ENCODE measurements at places on chromosomes 2 and 18.
A peak's percentile ranks its signal among the peaks of the same experiment; 100 is the strongest.

DNA sequence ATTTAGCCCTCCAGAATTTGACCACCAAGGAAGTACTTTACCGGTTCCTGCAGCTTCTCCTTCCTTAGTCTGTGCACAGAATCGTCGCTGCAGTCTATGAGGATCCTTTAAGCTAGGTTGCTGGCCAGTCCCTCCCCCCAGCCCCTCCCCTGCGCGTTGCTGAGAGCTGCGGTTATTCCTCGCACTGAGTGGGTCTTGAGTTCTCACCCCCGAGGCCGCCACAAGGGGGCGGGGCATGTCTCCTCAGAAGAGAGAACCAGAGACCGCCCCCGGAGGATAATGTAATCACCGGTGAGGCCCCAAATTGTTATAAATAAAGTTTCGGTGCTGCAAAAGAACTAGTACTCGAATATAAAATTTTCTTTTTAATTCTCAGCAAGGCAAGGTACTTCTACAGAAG, 1184.9 kb upstream of the CDH2 start:
- DNase-seq, result no peak

- no peak for DNase-seq
Observed at GRCh38 chr2:12498704-12499103, 218.0 kb upstream of the TRIB2 start.

- DNase-seq, result no peak
Observed at GRCh38 chr2:205232086-205232485, 450.2 kb upstream of the NRP2 start.

- DNase-seq, result peak; percentile 87
Observed at GRCh38 chr2:220394433-220394832, 767.0 kb downstream of the SLC4A3 start.

- no peak for DNase-seq
Observed at GRCh38 chr2:239608723-239609122, 207.9 kb upstream of the HDAC4 start.

DNA sequence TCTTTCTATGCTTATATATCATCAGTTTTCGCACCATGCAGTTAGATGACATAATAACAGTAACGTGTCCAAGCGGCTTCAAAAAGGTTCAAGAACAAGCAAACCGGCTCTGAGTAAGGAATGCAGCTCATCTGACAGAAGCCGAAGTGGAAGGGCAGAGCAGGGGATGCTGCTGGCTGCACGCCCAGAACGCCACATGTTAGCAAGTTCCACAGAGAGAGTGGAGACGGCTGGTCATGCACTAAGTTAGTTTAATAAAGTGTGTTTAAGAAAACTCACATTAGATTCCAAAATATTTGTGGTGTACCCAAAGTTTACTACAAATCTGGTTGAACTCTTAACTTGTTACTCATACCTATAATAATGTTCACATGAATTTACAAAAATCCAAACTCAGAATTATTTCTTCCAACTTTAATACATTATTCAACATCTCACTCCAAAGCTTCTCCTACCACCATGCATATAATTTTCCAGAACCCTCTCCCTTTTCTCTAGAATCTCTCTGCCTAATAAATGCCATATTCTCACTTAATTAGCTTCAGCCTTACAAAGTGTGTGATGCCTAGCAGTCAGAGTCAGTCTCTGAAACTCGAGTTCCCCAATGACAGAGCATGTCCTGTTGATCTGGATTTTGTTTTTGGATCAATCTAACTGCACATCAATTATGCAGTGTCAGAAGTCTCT, 170.0 kb downstream of the DNAH7 start:
- peak; percentile 97 for DNase-seq

DNA sequence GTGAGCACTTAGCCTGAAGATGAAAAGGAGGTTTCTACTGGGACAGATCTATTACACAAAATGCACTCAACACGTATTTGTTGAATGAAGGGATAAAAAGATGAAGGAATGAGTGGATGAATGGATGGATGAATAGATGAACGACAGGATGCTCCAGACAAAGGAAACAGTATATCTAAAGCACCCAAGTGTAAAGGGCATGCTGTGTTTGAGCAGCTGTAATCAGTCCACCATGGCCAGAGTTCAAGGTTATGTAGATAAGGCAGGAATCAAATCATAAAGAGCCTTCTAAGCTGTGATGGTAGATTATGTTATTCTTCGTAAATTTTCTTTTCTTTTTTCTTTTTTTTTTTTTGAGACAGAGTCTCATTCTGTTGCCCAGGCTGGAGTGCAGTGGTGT, 213.8 kb upstream of the FBXO11 start:
- no peak for DNase-seq

DNA sequence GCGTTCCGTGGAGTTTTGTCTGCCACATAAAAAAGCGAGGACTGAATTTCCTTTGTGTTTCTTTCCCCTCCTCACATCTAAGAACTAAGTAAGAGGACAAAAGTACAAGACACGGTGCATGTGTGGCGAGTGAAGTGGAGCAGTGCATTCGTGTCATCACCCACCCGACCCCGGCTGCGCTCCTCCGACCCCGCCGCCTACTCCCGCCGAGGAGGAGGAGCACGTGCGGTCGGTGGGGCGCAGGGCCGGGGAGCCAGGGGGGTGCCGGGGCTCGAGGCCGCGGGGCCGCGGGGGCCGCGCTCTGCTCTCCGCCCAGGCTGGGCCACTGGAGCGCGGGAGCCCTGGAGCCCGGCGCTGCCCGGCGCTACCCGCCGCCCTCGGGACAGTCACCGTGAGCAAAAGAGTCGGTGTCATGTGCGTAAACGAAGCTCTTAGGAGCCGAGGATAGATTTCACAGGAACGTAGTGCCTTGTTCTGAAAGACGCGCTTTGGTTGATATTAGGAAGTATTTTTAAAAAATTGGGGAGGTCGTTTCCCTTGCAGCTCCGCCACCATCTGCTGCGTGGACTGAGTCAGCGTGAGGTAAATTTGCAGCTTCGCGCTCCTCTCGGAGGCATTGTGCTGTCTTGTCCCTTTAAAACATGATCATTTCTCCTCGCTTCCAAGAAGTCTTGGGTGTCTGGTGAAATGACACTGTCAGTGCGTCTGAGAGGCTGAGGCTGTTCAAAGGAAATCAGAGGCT, 11.0 kb downstream of the TBR1 start:
- DNase-seq, result no peak

GRCh38 chr2:20630967-20631366, 19.9 kb downstream of the HS1BP3 start:
- no peak for DNase-seq

DNA sequence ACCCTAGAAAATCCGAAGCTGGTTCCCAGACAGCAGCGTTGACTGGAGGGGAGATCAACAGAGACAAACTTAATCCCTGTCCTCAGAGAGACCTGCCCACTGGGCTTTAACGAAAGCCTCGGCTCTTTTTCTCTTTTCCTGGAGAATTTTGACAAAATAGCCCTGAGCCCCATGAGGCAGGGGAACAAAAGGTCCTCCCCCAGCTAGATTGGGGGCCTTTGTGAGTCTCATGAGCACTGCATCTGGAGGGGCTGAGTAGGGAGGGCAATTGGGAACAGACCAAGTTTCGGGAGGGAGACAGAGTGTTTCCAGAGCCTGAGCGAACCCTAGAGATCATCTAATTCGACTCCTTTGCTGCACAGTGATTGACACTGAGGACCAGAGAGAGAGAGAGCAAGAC, 123.9 kb upstream of the HAAO start:
- DNase-seq, result no peak

- no peak for DNase-seq
Observed at GRCh38 chr2:120410487-120410886, 64.6 kb downstream of the INHBB start.

DNA sequence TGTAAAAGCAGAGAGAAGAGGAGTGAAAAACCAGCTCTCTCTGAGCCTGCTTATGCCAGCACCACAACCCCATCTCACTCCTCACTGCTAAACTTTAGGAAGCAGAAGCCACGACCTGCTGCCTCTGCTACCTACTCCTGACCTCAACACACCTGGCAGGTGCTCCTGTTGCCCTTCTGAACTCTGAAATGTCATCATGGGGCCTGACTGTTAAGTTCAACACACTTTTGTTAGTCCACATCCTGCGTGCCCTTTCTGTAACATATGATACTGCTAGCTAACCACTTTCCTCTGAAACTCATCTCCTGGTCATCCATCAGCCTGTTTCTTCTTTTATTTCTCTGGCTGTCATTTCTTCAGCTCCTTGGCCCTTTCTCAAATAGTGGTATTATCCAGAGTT, 118.1 kb downstream of the EPB41L3 start:
- no peak for DNase-seq

- DNase-seq, result no peak
Observed at GRCh38 chr2:105460048-105460732, 61.3 kb upstream of the FHL2 start.

GRCh38 chr2:210003359-210003758, 921 bp downstream of the RPE start:
- DNase-seq, result no peak

DNA sequence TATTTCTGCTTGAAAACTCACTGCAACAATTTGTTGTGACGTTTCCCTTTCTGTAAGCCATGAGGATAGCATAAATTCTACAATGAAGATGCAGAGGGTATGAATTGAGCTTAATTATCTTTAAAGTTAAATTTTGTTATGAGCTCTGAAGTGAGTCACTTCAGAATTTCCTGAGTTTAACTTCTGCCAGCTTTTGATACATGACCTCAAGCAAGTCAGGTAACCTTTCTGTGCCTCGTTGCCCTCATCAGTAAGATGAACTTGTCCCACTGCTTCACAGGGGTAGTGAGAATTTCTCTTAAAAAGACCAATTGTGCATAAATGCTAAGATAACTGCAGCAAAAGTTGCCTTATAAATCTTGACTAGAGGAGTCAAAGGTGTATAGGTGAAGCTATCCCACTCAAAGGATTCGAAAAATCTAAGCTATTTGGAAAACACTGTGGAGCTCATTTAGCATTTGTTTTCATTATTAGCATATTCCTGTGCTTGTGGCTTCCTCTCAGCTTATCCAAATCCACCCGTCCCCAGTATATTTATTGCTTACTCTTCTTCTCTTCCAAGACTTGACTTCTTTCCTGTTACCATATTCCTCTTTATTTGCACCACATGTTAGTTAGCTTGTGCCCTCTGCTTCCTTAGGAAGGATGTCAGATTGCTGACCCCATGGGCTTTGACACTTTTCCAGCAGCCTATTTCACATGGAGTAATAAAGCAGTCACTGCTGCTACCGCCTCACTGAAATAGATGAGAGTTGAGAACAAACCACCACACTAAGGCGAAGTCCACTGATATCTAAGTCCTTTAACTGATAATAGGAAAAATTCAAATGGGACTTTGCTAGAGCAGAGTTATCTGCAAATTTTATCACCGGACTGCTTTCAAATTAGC, 428.6 kb downstream of the ERBB4 start:
- no peak for DNase-seq

GRCh38 chr2:48725696-48726494, 29.6 kb downstream of the LHCGR start:
- peak; percentile 22 for DNase-seq

GRCh38 chr2:99552529-99552928, 62.7 kb upstream of the REV1 start:
- DNase-seq, result no peak

- peak; percentile 87 for DNase-seq
Observed at GRCh38 chr2:128736689-128737545, 418.2 kb upstream of the HS6ST1 start.

DNA sequence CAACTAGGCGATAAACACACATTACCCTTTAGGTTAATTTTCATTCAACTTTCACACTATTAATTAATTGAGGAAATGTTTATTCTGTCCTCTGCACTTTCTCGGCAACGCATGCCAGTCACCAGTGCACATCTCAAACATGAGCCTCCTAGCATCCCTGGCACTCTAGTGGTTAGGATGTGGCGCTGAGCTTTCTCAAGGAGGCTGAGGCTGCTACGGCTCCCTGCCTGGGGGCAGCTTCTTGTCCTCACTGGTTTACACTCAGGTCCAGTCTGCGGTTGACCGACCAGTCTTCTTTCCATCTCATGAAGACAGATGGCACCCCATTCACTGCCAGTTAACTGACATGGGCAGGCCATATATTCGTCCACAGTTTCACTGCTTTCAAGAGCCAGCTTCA, 463.4 kb downstream of the EIPR1 start:
- no peak for DNase-seq

DNA sequence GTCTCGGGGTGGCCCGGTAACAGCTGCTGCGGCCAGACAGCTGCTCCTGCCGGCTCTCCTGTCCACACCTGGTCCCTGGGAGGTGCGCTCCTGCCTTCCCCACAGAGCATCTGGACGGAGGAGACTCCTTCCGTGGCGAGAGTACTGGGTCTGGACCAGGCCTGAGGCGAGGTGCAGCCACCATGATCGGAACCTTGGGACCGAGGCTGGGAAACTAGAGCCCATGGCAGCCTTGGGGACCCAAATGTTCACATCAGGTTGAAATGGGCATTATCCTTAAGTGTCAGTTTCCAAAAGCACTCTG, 628 bp downstream of the GIGYF2 start:
- DNase-seq, result no peak

DNA sequence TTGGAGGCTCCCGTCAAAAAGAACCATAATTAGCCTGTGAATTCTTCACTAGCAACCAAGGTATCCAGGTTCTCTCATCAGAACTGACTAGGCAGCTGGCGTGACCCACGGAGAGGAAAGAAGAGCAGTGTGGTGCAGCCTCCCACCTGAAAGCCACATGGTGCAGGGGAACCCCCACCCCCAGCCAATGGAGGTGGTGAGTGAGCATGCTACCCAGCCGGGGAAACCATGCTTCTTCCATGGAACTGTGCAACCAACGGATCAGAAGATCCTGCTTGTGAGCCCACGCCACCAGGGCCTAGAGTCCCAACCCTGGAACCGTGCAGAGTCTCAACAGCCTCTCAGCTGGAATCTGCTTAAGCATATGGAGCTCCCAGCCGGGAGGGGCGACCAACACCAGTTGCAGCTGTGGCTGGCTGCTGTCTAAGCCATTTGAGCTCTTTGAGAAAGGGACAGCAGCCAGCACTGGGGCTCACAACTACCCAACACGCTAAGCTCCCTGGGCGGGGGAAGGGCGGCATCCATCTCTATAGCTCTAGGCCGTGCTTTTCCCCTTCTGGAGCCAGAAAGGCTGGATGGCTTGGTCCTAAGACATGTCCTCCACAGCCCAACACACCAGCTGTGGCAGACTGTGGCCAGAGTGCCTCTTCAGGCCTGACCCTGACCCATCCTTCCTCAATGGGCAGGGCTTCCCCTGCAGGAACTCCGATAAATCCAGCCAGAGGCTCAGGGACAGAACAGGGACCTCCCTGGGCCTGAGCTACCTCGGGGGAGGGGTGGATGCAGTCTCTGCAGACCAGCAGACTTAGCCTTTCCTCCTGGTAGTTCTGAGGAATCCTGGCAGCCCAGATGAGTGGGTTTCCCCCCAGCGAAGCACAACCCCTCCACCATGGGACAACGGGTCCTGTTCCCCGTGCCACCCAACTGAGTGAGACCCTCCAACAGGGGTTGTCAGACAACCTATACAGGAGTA, 151.4 kb upstream of the NXPH2 start:
- DNase-seq, result no peak

DNA sequence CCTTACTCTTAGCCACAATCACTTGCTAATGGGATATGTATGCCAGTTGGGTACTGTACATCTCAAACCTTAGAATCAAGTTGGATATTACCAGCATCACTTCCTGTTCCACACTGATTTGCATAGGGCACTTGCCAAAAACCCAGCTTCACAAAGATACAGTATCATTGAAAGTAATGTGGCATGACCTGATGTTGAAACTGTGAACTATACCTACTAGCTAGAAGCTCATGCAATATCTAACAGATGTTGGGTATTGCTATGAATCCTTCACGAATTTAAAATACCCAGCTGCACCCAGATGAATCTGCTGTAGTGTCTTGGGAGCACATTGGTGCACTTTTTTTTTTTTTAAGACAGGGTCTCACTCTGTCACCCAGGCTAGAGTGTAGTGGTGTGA, 6.5 kb upstream of the STAMBP start:
- no peak for DNase-seq

GRCh38 chr2:154049561-154049960, 177.8 kb downstream of the GALNT13 start:
- DNase-seq, result no peak

- peak; percentile 20 for DNase-seq
Observed at GRCh38 chr18:24491927-24492834, 31.7 kb downstream of the HRH4 start.
